Hippocampal formation (tissue), 2 donors: ENCODE measurements at places on chromosomes 4 and X.
A peak's percentile ranks its signal among the peaks of the same experiment; 100 is the strongest.

GRCh38 chr4:183571350-183571941 is 66.6 kb downstream of the ING2 start:
- no peak for DNase-seq

DNA sequence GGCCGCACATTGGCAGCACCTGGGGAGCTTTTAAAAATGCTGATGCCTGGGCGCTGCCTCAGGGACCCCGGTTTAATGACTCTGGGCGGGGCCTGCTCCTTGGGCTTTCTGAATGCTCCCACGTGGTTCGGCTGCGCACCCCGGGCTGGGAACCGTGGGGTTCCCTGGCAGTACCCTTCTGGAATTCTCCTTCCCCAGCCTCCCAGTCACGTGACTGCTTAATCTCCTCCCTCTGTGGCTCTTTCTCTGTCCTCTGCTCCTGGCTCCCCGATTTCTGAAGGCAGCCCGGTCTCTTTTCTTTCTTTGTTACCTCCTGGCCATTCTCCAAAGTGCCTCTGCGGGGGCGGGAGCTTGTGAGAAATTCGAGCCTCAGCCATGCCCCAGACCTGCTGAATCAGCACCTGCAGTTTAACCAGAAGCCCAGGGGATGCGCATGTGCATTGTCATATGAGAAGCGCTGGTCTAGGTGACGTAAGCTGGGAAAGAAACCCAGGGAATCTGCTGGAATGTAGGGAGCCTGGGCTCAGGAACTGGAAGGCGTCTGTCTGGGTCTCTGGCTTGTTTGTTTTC is 16.6 kb downstream of the CLCN4 start:
- peak; percentile 13 for DNase-seq

- no peak for DNase-seq
Measured at GRCh38 chrX:113833096-113834055, 750.5 kb upstream of the HTR2C start.

DNA sequence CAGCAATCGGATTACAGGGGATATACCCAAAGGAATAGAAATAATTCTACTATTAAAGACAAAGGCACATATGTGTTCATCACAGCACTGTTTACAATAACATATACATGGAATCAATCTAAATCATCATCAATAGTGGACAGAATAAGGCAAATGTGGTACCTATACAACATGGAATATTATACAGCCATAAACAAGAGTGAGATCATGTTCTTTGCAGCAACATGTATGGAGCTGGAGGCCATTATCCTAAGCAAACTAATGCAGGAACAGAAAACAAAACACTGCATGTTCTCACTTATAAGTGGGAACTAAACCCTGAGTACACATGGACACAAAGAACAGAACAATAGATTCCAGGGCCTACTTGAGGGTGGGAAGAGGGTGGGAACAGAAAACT is 163.2 kb downstream of the CFAP299 start:
- DNase-seq: no peak

DNA sequence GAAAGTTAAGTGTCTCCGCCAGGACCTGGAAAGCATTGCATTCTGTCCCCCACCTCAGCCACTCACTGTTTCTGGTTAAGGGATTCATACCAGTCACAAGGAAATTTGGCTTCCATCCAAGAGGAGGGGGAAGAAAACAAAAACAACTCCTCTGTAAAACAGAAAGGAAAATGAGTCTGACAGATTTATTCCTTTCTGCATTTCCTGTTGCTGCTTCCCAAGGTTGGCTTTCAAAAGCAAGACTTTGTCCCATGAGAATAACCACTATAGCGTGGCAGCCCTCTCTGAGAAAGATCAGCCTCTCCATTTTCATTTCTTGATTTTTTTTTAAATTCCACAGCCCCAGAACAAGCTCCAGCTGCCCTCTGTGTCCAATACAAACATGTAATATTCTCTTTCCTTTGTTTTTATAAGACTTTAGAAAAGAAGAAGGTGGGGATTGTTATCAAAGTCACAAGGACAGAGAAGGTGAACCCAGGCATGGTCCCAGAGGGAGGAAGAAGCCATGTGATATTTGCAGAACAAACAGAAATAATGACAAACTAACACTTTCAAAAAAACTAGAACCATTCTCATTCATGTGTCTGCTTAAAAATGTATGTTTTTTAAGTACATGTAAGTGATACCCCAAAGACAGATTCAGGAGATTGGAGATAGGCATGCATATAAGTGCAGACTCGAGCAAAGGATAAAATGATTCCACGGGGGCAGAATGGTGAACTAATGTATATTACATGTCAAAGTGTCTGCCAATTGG is 90.7 kb upstream of the DCLK2 start:
- no peak for DNase-seq

DNA sequence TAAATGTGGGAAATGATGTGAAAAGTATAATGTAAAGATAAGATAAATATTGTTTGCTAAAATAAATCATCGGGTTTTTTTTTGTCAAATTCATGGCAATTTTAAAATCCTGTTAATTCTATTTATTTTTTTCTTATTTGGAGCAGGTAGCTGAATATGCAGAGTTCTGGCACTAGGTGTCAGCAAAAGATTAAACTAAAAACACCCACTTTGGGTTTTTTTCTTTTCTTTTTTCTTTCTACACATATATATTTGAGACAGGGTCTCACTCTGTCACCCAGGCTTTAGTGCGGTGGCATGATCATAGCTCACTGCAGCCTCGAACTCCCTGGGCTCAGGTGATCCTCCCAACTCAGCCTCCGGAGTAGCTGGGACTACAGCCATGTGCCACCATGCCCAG is 6.9 kb upstream of the RAP2C start:
- DNase-seq: no peak

DNA sequence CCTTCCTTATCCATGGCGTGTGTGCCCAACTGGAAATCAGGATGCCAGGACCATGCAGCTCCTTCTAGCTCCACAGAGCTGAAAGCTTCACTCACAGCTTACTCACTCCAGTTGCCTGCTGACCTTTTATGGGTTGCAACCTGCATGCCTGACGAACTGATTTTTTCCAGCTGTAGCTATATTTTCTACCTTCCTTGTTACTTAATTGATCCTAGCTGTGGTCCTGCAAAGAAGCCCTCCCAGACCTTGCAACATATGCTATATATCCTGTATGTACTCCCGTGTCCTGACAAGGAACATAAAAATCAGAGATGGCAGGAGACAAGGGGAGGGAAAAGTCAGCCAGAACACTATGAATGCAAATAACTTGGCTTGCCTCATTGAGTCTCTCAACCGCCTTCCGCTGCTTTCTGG is 135.3 kb upstream of the LDB2 start:
- DNase-seq: no peak

DNA sequence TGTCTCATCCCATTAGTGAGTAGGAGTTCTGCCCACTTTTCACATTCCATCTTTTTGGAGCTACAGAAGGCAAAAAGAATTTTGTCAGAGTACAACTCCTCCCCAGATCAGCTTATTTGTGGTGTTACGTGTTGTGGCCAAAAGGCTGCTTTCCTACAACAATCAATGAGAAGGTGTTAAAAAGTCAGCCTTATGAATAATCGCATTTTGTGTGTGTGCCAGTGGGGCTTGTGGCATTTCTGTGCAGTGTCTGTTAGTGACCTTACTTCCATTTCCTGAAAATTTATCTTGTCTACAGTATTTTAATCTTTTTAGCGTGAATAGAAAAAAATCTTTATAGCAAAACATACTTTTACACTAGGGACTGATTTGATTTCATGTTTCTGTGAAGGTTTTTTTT is 458.3 kb upstream of the LCORL start:
- DNase-seq: no peak

DNA sequence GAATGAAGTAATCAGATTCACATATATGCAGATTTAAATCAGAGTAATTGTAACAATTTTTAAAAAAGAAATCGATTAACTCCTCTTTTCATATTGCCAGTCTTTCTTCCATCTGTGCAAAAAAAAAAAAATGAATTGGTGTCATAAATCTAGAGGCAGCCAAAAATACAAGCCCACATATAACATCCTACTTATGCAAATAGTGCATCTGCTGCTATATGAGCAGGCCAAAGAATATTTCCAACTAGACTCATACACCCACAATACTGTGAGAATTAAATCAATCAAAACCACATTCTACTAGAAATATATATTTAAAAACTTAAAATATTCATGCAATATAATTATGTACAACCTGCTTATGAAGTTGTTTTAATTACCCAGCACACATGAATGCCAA is 298.1 kb upstream of the TRAM1L1 start:
- DNase-seq: peak; percentile 21
